Inflammatory macrophage (primary cell): ENCODE measurements at places on chromosomes 12 and 14.

DNA sequence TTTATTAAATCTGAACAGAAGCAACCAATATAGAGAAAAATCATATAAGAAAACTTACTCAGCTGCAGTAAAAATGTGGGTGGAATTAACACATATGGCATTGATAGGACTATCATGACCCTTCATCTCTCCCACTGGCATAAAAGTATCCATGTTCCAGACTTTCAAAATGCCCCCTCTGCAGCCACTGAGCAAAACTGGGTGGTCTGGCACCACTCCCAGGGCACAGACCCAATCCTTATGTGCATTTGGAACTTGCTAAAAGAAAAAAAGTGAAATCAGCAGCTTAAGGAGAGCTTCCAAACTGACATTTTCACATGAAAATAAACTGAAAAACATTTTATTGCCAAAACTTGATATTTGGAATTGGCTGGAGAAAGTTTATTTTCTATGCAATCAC lies 141.5 kb downstream of the KIF21A start:
- no peak for DNase-seq

- DNase-seq, result no peak
These were observed 29.4 kb upstream of the ACTN1 start for GRCh38 chr14:69008421-69008884.

DNA sequence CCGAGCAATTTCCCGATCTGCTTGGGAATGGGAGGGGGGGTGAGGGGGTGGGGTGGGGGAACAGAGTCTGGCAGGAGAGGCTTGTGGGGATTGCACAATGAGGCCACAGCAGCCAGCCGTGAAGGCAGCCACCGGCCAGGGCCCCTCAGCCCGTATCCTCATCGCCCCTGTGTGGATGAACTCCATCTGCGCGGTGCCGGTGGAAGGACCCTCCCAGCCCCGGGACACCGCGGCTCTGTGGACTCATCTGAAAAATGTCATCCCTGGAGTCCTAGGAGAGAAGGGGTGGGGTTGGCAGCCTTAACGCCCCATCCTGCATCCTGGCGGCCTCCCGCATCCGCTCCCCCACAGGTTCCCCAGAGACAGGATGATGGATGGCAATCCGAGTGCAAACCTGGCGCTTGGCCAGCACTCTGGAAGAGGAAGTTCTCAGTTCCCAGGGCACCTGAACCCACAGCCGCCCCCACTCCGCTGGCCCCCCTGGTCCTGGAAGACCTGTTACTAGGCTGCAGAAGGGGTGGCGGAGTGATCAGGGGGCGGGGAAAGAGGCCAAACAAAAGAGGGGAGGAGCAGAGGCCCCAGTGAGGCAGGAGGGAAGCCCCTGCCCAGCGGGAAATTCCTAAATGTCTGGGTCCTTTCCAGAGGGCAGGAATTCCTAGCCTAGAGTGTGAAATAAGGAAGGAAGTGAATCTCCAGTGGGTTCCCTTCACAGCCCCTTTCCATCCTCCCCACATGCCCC lies 1.2 kb upstream of the TNFAIP2 start:
- peak; percentile 58 for DNase-seq

DNA sequence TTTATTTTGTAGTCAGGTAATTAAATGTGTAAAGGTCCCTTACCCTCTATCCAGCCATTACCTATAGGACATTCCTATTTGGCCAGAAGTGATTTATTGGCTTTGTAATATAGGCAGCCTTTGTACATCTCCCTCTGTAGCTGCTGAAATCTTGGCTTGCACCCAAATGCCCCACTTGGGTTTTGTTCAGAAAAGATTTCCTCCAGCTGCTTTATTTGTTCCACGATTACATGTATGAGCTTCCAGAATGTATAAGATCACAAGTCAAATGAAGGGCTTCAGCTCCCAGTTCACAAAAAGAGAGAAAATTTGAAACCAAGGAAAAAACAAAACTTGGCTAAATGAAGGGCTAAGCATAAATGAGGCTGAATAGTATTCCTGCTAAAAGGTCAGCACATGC lies 103.4 kb downstream of the EFCAB11 start:
- DNase-seq, result no peak

DNA sequence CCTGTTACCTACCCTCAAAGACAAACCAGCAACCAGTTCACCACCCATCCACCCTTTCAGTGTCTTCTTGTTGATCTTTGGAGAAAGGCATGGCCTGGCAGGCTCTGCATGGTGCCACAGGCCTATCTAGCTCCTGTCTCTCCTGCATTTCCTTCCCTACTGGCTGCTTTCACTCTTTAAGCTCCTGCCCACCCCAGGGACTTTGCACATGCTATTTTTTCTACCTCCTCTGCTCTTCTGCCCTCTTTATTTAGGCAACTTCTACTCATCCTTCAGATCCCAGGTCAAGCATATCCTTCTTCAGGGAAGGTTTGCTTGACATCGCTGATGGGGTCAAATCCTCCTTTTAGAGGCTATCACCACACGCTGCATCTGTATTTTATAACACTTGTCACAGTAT lies 27.1 kb upstream of the GPRC5A start:
- no peak for DNase-seq

- no peak for DNase-seq
These were observed 980.0 kb downstream of the TMTC2 start for GRCh38 chr12:83666690-83667089.

DNA sequence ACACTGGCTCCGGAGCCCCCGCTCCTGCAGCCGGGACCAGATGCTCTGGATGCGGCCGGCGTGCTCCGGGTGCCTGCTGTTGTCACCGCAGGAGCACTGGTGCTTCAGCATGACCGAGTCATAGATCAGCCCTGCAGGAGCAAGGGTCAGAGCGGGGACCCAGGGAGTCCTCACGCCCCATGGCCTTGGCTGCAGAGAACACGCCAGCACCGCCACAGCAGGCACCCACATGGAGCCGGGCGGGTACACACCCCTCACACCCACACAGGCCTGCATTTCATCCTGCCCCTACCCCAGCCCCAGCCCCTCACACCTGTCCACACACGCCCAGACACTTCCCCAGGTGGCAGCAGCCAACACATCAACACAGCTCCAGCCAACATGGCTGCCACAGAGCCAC lies 18.8 kb downstream of the SLC48A1 start:
- DNase-seq, result no peak

DNA sequence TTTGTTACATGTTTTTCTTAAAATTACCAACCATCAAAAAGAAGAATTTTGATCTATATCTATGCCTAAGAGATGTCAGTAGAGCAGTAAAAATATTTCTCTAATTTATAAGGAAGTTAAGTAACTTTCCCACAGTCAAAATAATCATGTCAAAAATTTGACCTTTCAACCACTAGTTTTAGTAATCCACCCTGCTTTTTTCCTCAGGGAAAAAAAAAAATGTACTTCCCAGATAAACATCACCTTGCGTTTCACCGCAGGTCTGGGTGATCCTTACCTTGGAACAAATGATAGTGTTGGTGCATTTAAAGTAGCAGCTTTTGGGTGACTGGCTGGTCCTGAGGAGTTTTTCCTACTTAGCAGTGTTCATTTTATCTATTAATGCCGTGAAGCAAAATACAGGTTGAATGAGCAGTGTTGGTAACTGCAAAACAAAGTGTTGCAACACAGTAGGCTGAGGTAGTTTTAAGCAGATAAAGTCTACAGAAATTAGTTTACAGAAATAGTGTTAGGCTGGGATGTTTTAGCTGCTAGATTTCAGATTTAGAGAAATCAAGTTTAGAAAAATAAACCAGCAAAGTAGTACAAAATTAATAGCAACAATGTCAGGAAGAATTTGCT lies 137.2 kb upstream of the DNM1L start:
- no peak for DNase-seq

DNA sequence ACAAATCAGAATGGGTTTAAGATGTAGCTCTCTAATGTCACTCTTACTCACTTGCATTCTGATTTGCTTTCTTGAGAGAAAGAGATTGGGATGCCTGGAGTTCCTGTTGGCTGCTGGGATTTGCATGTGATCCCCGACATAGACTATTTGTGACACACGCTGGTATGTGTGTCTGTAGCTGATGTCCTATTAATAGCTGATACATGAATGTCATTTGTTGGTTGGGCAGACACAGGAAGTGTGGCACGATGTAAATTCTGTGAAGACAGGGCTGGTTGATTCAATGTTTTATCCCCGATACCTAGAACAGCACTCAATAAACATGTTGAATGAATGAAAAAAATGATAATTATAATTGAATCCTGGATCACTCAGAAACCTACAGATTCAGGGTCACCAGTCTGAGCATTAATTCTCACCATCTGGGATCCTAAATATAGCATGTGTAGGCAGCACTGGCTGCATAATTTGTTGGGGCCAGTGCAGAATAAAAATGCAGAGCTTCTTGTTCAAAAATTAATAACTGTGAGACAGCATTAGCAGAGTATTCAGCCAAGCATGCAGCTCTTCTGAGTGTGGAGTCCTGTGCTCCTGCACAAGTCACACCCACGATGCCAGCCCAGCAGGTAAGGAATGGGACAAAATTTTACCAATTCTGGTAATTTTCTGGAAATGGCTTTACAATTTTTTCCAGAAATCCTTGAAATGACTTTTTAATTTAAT lies 35.5 kb upstream of the SOCS2 start:
- no peak for DNase-seq
